ENCODE measurements at places on chromosomes 2 and 18.

- no peak for DNase-seq
Observed at GRCh38 chr2:28276076-28276618, 116.5 kb upstream of the FOSL2 start.

DNA sequence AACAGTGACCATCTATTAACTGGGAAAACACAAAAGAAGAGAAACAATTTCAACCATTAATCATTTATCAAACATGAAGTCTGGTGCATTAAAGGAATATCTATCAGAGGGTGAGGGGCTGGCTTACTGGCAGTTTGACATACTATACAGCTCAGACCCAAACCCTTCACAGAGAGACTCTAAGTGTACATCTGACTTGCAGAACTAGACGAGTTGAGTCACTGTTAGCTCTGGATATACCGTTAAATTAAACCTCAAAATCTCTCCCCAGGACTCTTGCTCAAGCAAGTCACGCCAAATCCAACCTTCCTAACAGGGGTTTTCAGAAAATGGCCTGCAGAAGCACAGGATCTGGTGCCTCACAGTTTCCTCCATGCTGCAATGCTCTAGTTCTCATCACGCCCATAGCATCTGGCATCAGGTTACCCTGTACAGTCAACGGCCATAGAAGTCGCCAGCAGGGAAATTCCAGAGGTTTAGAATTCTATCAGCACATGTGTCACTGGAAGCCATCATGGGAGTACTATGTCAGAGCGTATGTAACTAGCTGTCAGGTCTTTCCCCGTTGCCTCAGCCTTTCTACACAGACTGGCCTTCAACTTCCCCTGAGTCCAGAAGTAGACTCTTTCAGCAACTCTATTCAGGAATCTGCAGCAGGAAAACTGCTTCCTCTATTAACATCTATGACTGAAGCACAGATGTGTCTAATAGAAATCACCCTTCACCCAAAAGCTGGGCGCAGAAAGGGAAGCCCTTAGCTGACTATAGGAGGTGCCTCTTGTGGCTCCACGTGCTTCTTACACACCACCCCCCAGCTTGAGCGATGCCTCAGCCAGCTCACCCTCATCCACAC is 9.3 kb downstream of the TGOLN2 start:
- DNase-seq, result no peak

DNA sequence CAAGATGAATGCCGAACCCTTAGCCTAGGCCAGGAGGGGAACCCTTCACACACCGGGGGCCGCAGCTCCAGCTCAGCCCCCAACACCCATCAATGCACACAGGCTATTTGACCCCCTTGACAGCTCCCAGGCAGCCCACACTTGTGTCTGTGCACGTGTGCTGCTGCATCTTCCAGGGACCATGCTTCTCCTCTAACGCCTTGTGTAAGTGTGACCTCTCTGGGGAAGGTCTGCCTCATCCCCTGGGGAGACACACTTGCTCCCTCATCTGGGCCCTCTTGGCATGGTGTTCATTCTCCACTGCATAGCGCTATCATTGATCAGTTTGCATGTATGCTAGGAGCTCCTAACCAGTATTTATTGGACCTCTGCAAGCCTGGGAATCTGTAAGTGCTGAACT is 120.0 kb upstream of the FHL2 start:
- DNase-seq, result peak; percentile 4

GRCh38 chr18:24026457-24026856 is 11.9 kb downstream of the TTC39C start:
- peak; percentile 35 for DNase-seq
